ENCODE measurements at places on chromosomes 13 and 19.

- ATAC-seq: no peak
Observed at GRCh38 chr13:24875566-24875965, 111.6 kb downstream of the RNF17 start.

- no peak for ATAC-seq
Observed at GRCh38 chr13:112916296-112916695, 52.7 kb upstream of the MCF2L start.

GRCh38 chr13:44718467-44718866 lies 142.3 kb upstream of the TSC22D1 start:
- no peak for ATAC-seq

- peak; percentile 34 for ATAC-seq
Observed at GRCh38 chr13:42997381-42997780, 5.3 kb upstream of the EPSTI1 start.

- no peak for ATAC-seq
Observed at GRCh38 chr13:103437651-103438050, 371.4 kb upstream of the SLC10A2 start.

All from activated CD4-positive, CD25-positive, alpha-beta regulatory T cell treated with anti-CD3 and anti-CD28 coated beads, Interleukin-2, amount 50 U/mL, for 24 hours (primary cell).